Stimulated activated CD4-positive, alpha-beta T cell treated with anti-CD3 and anti-CD28 coated beads, Interleukin-1b, Interleukin-23, amount 100 ng/mL, for 1 hour (primary cell): ENCODE measurements at places on chromosomes 16 and 17.
A peak's percentile ranks its signal among the peaks of the same experiment; 100 is the strongest.

DNA sequence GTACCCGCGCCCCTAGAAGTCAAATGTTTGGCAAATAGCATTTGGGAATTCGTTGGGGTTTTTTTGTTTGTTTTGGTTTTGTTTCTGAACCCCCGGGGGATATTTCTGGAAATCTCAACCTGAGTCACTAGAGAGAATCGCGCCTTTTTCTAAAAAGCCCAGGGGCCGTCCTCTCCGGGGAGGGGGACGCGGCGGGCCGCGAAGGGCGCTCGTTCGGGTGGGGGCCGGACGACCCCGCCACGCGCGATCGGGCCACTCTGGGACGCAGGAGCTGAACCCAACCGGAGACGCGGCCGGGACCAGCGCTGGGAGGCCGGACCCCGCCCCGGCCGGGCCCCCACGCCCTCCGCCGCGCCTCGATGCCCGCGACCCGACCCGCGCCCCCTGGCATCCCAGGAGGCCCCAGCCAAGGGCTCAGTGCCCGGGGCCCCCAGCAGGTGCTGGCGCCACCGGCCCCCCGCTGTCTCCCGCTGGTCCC is 302 bp downstream of the LITAF start:
- no peak for DNase-seq

DNA sequence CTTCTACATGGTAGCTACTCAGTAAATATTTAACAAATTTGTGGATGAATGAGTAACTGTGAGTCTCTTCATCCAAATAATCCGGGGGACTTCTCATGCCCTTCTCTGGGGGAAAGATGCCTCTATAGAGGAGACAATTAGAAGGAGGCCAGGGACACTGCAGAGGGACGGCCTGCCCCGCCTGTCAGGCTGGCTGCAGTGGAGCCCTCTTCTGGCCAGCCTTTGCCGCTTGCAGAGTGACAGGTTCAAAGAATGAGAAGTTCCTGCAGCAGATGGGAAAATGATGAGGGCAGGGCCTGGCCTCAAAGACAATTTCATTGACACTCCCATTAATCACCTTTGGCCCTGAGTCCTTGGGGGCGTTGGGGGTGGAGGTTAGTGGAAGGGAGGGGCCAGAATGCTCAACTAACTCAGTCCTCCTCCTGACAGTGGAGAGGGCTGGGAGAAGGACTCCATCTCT is 339.0 kb downstream of the MAF start:
- no peak for DNase-seq

GRCh38 chr16:81861503-81861902 is 82.4 kb downstream of the PLCG2 start:
- no peak for DNase-seq

GRCh38 chr16:23206986-23207385 is 24.4 kb downstream of the SCNN1G start:
- no peak for DNase-seq

- DNase-seq = peak; percentile 84
These were observed at the start of gene KCTD13 for GRCh38 chr16:29925781-29926710. KCTD13 (minus strand) TSS chr16:29926226; CDS start chr16:29926033, 193 bp downstream.

- no peak for DNase-seq
These were observed 241.4 kb upstream of the DYNLRB2 start for GRCh38 chr16:80299416-80299815.

DNA sequence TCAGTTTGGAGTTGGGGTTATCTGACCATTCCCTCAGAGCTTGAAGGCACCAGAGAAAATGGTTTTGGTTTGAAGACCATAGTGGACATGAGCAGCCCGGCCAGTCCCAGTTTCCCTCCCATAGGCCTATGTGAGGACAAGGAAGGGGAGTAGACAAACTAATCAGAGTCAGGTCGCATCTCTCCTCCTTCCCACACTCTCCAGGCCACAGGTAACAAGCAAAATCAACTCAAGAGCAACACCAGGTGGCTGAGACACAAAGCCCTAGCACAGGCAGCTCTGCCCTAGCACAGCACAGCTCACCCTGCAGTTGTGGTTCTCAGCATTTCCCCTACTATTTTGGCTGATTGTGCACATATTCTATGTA is 7.2 kb downstream of the SUPT4H1 start:
- DNase-seq = no peak

- DNase-seq = no peak
These were observed 30.0 kb upstream of the HEATR6 start for GRCh38 chr17:60108712-60109111.

DNA sequence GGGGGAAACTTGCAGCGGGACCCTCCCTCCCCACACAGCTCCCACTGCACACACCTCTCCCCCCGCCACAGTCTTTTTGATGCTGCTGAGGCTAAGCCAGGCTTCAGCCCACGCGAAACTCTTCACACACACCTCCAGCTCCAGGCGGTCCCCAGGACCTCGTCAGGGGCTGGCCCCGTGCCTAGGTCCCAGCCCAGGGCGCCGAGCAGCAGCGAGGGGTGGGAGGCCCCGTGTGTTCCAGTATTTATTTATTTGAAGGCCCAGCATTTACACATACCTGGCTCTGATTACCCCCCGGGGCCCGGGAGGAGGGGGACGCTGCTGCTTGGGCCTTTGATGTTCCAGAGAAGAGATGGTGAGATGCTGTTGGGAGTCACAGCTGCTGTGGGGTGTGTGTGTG is 44.9 kb upstream of the DLX4 start:
- DNase-seq = no peak

GRCh38 chr16:81809567-81809966 is 30.5 kb downstream of the PLCG2 start:
- no peak for DNase-seq

DNA sequence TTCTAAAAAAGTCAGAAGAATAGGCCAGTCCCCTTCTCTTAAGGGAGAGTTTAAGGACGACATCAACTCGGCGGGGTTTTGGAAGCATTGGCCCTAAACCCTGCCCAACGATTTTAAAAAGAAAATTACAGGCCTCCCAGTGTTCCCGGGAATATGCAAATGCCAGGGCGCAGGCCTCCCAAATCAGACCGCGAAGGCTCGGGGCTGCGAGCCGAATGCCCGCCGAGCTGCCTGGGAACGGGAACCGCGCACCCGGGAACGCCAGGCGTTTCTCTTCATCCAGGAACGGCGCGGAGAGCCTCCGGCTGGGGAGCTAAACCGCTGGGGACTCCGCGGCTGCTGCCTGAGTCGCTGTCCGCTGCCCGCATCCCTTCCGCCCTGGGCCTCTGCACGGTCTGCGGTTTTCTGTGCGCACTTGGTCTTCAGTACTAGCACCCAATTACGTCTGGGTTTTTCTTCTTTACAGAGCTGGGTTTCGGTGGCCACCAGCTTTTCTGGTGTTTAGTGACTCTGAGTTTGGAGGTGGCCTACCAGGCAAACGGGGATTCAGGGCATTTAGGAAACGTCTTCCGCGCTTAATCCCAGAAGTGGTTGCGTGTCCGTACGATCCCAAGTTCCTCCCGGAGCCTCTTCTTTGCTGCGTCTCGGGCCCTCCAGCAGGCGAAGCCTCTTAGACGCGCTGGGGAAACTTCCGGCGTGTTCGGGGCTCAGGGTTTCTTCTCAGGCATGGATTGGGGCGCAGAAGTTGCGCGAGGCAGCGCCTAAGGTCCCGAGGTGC is 5.7 kb downstream of the IRX5 start:
- no peak for DNase-seq

DNA sequence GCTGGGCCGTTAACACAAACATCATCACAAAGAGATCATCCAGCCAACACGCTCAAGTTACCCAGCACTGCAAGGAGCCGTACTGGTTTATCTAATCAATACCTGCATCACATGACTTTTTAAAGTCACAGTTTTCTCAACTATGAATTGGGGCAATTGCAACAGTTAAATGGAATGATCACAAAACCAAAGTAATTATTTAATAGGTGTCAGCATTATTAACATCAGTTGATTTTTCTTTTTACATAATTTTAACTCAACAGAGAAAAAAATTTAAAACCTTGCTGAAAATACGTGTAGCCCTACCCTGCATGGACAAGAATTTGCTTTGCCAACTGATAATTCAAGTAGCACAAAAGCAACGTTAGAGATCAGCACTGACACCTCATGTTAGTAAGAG is 95.7 kb upstream of the SOX9 start:
- no peak for DNase-seq

- no peak for DNase-seq
These were observed 81.3 kb downstream of the SSH2 start for GRCh38 chr17:29848737-29849136.

DNA sequence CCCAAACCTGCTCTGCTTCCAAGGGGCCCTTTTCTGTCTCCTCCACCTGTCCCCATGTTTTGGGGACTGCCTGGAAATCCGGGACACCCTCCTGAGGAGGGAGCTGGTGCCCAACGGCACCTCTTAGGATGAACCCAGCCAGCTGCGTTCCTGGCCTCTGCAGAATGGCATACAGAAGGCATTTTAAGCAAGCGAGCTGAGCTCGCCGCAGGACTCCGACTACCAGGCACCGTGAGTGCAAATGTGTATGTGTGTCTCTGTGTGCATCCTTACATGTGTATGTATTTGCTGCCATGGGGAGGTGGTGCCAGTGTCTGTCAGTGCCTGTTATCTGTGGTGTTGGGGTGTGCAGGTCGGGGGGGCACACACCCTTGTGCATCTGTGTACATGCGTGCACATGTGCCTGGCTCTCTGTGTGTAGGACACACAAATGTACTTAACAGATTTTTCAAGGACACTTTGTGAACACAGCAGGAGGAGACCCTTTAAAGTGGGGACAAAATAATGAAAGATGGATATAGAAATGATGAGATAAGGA is 39.3 kb downstream of the ABAT start:
- DNase-seq = no peak

DNA sequence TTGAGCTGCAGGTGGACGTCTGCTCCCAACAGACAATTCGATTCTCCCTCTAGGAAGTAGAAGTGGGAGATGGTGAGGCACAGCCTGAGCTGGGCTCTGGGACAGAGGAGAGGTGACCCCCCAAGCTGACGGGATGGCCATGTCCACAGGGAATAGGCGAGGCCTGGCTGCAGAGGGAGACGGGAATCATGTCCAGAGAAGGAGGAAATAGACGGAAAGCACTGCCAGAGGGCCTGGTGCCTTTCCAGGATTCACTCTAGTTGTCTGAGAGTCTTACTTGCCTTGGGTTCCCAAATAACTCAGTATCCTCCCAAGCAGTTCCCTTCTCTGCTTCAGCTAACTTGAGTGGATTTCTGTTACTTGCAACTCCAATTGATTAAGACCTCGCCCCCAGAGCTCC is 4.3 kb upstream of the CRISPLD2 start:
- DNase-seq = no peak

GRCh38 chr17:17448723-17449122 is 28.1 kb upstream of the MED9 start:
- DNase-seq = no peak

GRCh38 chr16:73186752-73187601 is 139.0 kb upstream of the ZFHX3 start:
- no peak for DNase-seq

- no peak for DNase-seq
These were observed 18.7 kb upstream of the MEIOB start for GRCh38 chr16:1890708-1891050.

DNA sequence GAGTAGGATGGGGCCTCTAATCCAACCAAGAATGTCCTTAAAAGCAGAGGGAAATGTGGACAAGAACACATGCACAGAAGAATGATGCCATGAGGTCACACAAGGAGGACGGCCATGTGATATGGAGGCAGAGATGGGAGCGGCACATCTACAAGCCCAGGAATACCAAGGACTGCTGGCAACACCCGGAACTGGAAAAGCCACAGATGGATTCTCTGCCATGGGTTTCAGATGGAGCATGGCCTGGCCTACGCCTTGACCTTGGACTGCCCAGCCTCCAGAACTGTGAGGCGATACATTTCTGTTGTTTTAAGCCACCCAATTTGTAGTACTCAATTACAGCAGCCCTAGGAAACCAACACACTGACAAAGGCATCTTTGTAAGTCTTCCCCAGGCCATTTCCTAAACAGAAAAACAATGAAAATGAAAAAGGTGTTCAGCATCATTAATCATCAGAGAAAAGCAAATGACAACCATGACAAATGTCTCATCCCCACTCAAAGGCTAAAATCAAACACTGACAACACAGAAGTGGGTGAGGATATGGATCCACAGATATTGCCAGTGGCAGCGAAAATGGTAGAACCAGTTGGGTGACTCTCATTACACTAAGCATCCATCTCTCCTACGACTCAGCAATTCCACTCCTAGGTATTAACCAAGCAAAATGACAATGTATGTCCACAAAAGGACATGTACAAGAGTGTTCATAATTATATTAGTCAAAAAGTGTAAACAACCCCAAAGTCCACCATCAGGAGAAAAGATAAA is 76.9 kb upstream of the CNEP1R1 start:
- no peak for DNase-seq

DNA sequence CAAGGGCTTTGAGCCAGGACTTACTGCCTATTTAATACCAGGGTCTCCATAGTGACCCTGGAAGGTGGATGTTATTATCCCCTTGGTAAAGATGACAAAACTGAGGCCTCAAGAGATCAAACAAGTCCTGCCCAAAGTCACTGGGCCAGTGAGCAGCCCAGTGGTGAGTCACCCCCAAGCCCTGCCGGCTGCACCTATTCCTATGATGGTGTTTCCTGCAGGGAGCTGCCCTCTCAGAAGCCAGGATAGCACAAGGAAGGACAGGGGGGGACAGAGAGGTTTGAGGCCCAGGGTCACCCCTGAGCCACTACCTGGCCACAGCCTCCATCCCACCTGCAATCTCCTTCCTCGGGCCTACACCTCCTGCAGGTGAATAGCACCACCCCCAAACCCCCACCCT is 90.9 kb downstream of the SDK2 start:
- DNase-seq = no peak

DNA sequence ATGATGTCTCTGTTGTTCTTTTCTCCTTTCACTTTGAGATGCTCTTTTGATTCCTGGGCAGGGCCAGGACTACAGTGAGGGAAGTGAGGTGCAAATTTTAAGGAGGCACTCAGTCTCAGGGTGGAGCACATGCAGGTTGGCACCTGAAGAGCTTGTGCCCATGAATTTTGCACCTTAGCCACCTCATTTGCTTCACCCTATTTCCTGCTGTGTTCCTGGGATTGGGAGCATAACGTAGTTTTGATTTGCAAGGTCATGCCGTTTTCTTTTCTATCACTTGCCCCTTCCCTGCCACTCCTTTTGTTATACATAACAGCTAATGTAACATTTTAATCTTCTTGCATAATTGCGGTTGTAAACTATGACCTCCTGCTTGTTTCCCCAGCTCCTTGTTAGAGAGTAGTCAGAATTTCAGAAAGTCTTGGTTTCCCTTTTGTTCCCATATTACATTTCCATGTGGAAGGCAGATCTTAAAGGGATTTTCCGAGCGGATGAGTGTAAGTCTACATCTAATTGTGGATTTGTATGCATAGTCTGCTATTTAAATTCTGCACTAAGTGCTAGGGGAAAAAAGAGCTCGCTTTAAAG is 9.8 kb downstream of the PMFBP1 start:
- DNase-seq = no peak

DNA sequence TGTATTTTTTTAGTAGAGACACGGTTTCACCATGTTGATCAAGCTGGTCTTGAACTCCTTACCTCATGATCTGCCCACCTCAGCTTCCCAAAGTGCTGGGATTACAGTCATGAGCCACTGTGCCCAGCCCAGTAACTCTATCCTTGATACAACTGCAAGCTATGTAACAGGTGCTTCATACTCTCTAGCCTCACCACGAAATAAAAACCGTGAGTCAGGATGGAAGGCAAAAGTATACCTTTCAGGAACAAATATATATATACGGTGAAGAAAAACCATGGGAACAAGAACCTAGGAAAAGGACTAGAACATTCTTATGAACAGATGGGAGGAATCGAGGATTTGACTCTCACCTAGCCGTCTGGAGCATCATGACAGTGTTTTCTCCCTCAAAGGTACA is 9.6 kb upstream of the FBF1 start:
- no peak for DNase-seq

- no peak for DNase-seq
These were observed 127.1 kb upstream of the HS3ST3A1 start for GRCh38 chr17:13728781-13729180.
